ENCODE measurements at places on chromosomes 3 and 15.

- no peak for DNase-seq
Observed at GRCh38 chr3:146646261-146646660, 41.1 kb upstream of the PLSCR5 start.

DNA sequence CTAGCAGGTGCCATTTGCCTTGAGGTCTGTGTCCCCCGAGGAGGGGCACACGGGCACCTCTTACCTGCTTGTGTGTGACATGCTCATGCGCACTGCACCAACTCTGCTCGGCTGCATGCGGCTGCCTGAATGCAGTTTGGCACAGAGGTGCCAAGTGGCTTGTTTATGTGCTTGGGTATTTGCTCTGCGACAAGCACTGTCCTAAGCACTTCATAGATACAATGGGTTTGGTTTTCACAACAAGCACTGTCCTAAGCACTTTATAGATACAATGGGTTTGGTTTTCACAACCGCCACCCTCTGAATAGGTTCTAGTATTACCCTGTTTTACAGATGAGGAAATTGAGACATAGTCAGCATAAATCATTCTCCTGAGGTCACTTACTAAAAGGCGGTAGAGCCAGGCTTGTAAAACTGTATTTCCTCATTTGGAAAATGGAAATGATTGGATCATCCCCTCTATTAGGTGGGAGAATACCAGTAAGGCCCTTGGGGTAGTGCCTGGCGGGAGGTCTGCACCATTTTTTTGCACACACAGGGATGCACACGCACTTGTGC, 487 bp downstream of the ITIH4 start:
- DNase-seq = no peak

- peak; percentile 52 for DNase-seq
Observed at GRCh38 chr3:60755094-60755493, 496.2 kb downstream of the FHIT start.

DNA sequence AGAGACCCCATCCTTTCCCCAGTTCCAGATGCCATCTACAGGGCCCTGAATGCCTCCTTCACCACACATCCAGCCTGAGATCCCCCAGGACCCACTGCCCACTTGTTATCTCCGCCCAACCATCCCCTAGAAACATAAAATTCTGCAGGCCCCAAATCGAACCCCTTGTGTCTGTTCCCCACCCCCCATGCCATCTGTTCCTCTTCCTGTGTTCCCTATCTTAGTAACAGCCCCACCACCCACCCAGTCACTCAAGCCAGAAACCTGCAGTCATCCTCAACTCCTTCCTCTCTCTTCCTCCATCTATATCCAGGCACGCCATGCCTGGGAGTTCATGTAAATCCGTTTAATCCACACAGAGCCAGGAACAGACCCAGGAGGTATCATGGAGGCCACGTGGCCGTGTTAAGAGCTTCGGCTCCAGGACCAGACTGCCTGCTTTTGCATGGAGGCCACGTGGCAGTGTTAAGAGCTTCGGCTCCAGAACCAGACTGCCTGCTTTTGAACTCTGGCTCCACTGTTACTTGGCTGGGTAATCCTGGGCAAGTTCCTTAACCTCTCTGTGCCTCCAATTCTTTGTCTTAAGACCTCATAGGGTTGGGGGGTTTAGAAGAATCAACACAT, 4.8 kb downstream of the CSRNP1 start:
- DNase-seq = no peak

DNA sequence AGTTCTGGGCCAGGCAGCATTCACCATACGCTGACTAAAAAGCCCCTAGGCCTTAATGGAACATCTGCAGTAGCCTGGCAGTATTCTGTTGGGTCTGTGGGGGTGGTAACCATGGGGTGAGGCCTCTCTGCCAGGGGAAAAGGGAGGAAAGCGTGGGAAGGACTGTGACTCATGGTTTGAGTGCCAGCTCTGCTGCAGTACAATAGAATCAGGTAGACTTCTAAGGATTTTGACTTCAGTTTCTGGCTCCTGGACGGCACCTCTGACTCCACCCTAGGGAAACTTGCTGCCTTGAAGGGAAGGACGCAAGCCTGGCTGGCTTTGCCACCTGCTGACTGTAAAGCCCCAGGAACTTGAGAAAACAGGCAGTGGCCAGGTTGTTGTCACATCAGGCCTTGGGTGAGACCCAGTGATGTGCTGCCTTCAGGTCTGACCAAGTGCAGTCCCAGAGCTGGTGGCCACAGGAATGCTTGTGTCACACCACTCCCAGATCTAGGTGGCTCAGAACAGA, 148.6 kb downstream of the SUCNR1 start:
- no peak for DNase-seq

DNA sequence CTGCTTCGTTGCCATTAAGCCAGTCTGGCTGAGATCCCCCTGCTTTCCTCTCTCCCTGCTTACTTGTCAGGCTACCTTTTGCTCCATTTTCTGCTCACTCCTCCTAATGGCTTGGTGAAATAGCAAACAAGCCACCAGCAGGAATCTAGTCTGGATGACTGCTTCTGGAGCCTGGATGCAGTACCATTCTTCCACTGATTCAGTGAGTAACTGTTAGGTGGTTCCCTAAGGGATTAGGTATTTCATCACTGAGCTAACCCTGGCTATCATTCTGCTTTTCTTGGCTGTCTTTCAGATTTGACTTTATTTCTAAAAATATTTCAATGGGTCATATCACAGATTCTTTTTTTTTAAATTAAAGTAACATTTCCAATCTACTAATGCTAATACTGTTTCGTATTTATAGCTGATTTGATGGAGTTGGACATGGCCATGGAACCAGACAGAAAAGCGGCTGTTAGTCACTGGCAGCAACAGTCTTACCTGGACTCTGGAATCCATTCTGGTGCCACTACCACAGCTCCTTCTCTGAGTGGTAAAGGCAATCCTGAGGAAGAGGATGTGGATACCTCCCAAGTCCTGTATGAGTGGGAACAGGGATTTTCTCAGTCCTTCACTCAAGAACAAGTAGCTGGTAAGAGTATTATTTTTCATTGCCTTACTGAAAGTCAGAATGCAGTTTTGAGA, 25.0 kb downstream of the CTNNB1 start:
- no peak for DNase-seq
